ENCODE measurements at places on chromosomes 5 and 9. TPM values are rescaled to one million over a fixed set of nuclear protein-coding genes. Genes with fewer than 3 reads are reported as not detected.

Gene SLU7
- 34.8 TPM for total RNA-seq

DNA sequence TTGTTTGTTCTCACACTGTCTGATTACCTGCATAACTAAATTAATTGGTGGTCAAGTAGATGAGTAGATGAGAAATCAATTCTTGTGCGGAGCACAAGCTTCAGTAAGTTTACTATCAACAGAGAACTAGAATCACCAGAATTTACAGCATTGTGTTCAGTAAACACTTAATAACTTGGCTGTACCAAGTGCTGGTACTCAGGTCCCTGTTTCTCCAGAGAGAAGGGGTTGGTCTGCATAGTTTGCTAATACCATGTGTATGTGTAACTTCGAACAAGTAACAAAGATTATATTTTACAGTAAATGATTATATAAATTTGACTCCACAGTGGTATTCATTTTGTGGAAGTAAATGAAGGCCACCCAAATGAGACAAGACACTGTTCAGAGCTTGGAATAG lies 146.3 kb downstream of the PCSK5 start:
- no peak overlapping the region for H3K4me3 ChIP-seq
- H3K36me3 ChIP-seq, result peaks cover 12% of the 10 kb centered on the region
- H3K27me3 ChIP-seq, result no peaks in the 10 kb centered on the region
- no peaks in the 10 kb centered on the region for H3K4me1 ChIP-seq
- no peak overlapping the region for H3K27ac ChIP-seq
- no peak for DNase-seq

GRCh38 chr9:93667006-93667405 lies 90.6 kb downstream of the PHF2 start:
- no peaks in the 10 kb centered on the region for H3K4me1 ChIP-seq
- no peak overlapping the region for H3K27ac ChIP-seq
- DNase-seq, result no peak
- no peaks in the 10 kb centered on the region for H3K27me3 ChIP-seq

GRCh38 chr5:178839319-178839704 lies 20.4 kb upstream of the ZNF354B start:
- H3K36me3 ChIP-seq, result no peaks in the 10 kb centered on the region
- DNase-seq, result no peak
- no peak overlapping the region for H3K4me3 ChIP-seq
- no peaks in the 10 kb centered on the region for H3K27me3 ChIP-seq

DNA sequence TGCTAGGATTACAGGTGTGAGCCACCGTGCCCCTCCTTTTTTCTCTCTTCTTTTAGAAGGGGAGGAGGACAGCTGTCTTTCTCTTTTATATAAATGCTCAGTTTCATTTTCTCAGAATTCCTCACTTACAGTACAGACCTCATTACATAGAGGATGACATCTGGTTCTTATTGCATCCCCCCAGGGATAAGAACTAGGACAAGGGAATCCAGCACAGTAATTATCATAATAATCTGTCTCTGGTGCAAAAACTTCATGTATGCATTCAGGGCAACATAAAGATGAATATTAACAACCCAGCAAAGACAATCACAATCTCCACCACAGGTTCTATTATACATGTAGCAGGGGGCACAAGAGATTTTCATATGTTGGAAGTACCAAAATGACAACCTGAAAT lies 5.1 kb downstream of the SPZ1 start:
- H3K27ac ChIP-seq, result no peak overlapping the region
- H3K4me1 ChIP-seq, result no peaks in the 10 kb centered on the region
- DNase-seq, result no peak
- no peak overlapping the region for H3K4me3 ChIP-seq
- H3K27me3 ChIP-seq, result peaks cover 54% of the 10 kb centered on the region

GRCh38 chr5:152912924-152913323 lies 507.8 kb upstream of the NMUR2 start:
- no peaks in the 10 kb centered on the region for H3K36me3 ChIP-seq
- no peaks in the 10 kb centered on the region for H3K4me1 ChIP-seq
- DNase-seq, result no peak
- H3K27me3 ChIP-seq, result no peaks in the 10 kb centered on the region

Gene SLC36A2
- total RNA-seq, result not detected

Gene ASTN2
- total RNA-seq, result 2.3 TPM

DNA sequence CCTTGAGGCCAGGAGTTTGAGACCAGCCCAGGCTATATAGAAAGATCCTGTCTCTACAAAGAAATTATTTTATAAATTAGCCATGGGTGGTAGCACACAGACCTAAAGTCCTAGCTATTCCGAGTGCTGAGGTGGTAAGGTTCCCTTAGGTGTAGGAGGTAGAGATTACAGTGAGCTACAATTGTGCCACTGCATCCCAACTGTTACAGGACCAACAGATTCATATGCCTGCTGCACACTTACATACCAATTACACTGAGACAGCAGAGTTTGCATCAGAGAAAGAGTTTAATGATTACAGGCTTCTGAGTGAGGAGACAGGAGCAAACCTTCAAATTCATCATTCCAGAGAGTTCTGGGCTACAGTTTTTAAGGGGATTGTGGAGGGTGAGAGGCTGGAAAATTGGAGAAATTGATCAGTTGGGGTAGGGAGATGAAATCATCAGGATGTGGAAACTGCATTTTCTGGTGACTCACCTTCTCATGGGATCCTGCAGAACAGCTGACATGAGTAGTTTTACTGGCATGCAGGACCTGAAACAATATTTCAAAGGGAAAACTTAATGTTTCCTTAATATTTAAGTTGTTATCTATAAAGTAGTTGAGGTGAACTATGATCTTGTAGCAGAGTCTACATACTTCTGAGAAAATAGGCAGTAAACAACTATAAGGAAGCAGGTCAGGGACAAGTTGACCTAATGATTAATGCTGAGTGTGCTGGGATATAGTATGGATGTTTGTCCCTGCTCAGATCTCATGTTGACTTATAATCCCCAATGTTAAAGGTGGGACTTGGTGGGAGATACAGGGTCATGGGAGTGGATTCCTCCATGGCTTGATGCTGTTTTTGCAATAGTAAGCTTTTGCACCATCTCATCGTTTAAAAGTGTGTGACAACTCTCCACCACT lies 54.7 kb downstream of the ANXA2R start:
- no peaks in the 10 kb centered on the region for H3K27me3 ChIP-seq
- peaks cover 29% of the 10 kb centered on the region for H3K4me1 ChIP-seq
- no peak for DNase-seq
- H3K36me3 ChIP-seq, result peaks cover 3% of the 10 kb centered on the region
- H3K27ac ChIP-seq, result no peak overlapping the region
- H3K4me3 ChIP-seq, result no peak overlapping the region

Gene WDR31
- total RNA-seq, result 3.4 TPM

Gene HTR1A
- not detected for total RNA-seq

DNA sequence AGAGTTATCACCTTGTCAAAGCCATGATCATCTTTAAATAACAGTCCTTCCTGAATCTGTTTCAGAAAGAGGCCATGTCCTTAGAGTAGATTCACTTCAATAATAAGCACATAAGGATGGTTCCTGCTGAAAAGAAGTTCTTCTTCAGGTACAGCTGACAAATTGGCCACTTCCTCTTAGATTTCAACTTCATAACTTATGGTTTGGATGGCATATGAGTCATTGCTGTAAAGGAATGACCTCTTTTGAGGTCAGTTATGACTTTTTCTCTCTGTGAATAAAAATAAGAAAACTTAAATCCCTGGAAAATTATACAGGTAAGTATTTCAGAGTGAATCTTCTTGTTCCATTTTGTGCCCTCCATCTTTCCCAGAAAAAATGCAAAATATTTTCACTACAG lies 555.3 kb upstream of the ZNF462 start:
- H3K4me1 ChIP-seq, result no peaks in the 10 kb centered on the region
- H3K27me3 ChIP-seq, result peaks cover 2% of the 10 kb centered on the region
- no peak overlapping the region for H3K27ac ChIP-seq
- no peak overlapping the region for H3K4me3 ChIP-seq
- no peaks in the 10 kb centered on the region for H3K36me3 ChIP-seq

DNA sequence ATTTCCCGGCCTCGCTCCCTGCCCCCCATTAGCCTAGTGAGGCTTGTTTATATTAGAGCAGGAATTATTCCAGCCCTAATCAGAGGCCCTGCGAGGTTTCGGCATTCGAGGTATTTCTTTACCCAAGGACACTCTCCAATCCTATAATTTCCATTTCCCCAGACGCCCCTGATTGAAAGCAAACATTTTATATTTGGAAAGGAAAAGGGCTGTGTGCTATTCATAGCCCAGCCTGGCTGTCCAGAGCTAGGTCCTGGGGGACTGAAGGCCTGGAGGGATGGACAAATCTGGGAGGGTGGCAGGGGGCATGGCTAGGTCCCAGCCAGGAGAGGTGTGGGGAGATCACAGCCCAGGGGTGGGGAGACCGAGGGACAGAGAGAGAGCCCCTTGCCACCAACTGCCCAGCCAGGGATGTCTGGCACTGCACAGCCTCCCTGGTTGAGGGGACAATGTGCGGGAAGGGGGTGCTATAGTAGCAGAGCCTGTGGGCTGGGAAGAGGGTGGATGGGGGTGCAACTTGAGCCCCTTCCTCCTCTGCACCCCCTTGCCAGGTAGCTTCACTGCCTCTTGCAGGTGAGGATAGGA lies 125.1 kb downstream of the BARX1 start:
- no peaks in the 10 kb centered on the region for H3K36me3 ChIP-seq
- H3K4me3 ChIP-seq, result no peak overlapping the region
- H3K4me1 ChIP-seq, result no peaks in the 10 kb centered on the region
- H3K27ac ChIP-seq, result no peak overlapping the region
- no peak for DNase-seq
- H3K27me3 ChIP-seq, result peaks cover 32% of the 10 kb centered on the region

Gene ADAMTS12
- 15.5 TPM for total RNA-seq

DNA sequence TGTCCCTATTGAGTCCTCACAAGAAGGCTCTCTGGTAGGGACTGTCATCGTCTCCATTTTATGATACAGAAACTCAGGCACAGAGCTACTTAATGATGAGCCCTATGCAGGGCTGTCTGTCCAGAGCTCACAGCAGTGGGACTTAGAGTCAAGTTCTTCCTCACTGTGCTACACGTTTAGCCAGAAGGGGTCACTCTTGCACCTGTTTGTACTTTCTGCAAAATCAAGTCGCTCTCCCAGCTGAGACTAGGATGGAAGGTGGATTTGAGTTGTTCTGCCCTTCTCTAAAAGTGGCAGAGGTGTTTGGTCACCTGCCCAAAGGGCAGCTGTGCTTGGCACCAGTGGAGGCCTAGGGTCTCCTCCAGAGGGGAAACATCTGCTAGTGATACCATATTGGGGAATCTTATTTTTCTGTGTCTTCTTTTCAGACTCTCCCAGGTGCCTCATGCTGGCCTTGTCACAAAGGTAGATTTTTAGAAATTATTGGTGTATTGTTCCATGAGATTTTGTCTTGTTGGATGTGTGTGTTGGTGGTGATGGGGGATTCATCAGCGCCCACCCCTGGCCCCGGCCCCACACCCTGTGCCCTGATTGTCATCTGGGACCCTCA lies 104.2 kb downstream of the PPARGC1B start:
- H3K4me1 ChIP-seq, result peaks cover 14% of the 10 kb centered on the region
- H3K36me3 ChIP-seq, result no peaks in the 10 kb centered on the region
- no peaks in the 10 kb centered on the region for H3K27me3 ChIP-seq
- H3K27ac ChIP-seq, result no peak overlapping the region
- DNase-seq, result no peak

DNA sequence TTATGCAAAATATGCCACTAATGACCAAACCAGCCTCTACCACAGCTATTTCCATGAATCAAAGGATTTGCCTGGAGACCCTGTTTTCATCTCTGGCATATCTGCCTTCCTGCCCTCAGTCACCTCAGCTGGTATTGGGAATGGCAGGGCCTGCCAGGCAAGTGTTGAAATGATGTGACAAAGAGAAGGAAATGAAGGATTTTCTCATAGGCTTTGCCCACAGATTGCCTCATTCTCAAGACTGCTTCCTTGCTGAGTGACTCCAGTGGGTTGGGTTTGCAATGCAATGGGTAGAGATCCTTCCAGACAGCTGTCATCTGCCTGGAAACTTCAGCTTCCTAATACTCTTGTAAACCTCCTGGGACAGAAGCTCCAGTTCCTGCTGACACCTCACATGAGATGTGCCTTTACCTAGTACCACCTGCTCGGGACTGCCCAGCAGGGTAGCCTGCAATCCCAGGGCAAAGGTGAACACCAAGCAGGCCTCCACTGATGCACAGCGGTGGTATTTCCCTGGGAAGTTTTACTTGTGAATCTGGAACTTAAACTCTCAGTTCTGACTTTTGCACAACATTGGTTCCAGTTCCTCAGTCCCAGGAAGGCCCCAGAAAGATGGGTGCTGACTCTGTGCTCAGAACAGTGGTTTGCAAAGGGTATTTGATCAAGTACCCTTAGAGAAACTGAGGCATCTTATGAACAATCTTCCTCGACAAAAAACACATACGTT lies 64.8 kb upstream of the SLC1A1 start:
- DNase-seq, result no peak

- H3K27me3 ChIP-seq, result no peaks in the 10 kb centered on the region
- DNase-seq, result no peak
- H3K27ac ChIP-seq, result peak overlapping the region; percentile 73
Measured at GRCh38 chr9:77876091-77876490, 155.5 kb downstream of the GNAQ start.

Gene SPATA9
- total RNA-seq, result 3.0 TPM

GRCh38 chr9:89808076-89808755 lies 203.4 kb downstream of the GADD45G start:
- DNase-seq, result peak; percentile 57
- H3K4me3 ChIP-seq, result no peak overlapping the region
- H3K27ac ChIP-seq, result peak overlapping the region; percentile 8
- no peaks in the 10 kb centered on the region for H3K27me3 ChIP-seq
- H3K36me3 ChIP-seq, result no peaks in the 10 kb centered on the region

- H3K27ac ChIP-seq, result no peak overlapping the region
- H3K4me3 ChIP-seq, result no peak overlapping the region
- no peaks in the 10 kb centered on the region for H3K27me3 ChIP-seq
- no peaks in the 10 kb centered on the region for H3K4me1 ChIP-seq
Measured at GRCh38 chr5:94481059-94481458, 137.3 kb downstream of the KIAA0825 start.

GRCh38 chr5:167982-168660 lies 23.2 kb upstream of the LRRC14B start:
- H3K27ac ChIP-seq, result peak overlapping the region; percentile 96
- no peaks in the 10 kb centered on the region for H3K36me3 ChIP-seq
- H3K4me1 ChIP-seq, result peaks cover 40% of the 10 kb centered on the region
- H3K4me3 ChIP-seq, result peak overlapping the region; percentile 49
- H3K27me3 ChIP-seq, result no peaks in the 10 kb centered on the region

- no peaks in the 10 kb centered on the region for H3K36me3 ChIP-seq
- H3K4me1 ChIP-seq, result no peaks in the 10 kb centered on the region
- H3K27me3 ChIP-seq, result no peaks in the 10 kb centered on the region
- no peak for DNase-seq
Measured at GRCh38 chr9:135365013-135365768, 114.4 kb upstream of the PPP1R26 start.

Gene CSF2
- not detected for total RNA-seq
